Stimulated activated CD4-positive, alpha-beta T cell treated with anti-CD3 and anti-CD28 coated beads, TNF-alpha, amount 100 ng/mL, for 1 hour (primary cell): ENCODE measurements at places on chromosomes 6 and 20.

DNA sequence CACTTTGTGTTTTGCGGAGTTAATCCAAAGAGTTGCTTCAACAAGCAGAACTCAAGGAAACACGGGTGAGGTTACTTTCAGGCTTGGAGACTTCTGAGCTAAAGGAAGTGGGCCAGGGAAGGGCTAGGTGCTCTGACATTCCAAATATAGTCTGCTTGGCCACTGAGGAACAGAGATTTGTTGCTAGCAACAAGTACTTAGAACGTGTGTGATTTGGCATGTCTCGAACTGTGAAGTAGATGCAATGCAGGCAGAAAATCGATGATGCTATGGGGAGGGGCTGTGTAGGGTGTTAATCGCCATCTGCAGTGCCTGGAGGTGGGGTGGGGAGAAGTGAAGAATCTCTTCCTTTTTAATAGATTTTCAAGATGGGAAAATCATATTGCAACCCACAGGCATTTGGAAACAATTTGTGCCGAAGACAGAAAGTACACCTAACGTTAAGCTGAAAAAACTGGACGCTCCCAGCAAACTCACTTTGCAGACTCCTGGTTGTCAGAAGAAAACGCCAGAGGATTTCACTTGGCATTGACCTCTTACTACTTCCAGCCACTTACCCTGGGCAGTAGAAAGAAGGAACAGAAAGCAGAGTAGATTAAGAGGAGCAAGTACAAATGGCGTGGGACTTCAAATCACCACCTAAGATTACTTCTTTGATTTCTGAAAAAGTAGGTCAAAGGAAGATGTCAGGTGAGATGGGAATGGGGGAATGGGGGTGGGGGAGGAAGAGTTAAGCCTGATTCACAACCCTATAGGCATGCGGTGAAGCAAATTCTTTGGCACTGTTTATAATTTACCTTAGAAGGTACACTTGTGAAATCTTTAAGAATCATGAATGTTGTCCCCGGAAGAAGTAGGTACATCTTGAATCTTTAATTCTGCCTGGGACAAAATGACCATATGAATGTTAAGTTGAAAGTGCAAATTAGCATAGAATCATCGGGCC is 314.1 kb downstream of the CD83 start:
- DNase-seq, result no peak

GRCh38 chr6:36283608-36284007 is 13.7 kb downstream of the PNPLA1 start:
- no peak for DNase-seq

- DNase-seq, result no peak
Measured at GRCh38 chr20:20547221-20547875, 165.1 kb downstream of the RALGAPA2 start.

DNA sequence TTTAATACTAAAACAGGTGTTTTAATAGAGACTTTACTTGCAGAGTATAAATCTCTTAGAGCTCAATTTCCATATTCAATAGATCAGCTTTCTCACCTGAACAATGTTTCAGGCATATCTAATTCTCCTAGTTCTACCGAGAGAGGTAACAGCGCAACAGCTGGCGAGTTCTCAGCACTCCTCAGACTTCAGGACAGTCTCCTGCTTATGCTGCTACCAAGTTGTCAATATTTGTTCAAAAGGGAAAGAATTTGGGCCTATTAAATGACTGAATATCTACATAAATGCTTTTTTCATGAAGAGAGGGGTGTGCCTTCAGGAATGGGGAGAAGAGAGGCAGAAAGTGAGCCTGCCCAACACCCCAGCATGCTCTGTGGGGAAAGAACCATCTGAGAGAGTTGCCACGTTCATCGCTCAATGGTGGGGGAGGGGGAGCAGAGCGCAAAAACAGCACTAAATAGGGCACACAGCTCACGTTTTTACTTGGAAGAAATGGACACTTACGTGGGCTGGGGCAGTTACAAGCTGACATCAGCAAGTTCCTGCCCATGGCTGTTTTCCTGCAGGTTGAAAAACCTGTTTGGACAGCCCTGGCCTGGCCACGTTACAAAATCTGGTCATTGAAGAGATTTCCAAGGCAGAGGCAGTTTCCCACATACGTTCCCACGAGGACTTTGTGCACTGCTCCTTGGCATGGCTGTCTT is 38.0 kb downstream of the EZR start:
- no peak for DNase-seq

DNA sequence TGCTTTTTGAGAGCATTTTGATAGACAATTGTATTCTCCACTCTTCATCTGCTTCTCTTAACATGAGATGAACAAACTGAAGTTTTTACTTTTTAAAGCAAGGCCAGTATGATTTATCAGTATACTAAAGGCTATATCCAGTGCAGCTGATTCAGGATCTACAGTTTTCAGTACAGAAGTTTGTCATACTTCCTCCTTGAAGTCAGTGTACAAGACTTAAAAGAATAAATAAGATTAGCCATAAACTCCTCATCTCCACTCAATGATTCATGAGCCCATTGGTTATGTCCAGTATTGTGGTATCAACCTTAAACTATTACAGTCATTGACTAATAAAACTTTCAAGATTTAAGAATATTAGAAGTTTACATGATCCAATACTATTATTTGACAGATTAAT is 374.8 kb upstream of the EPHA7 start:
- no peak for DNase-seq

DNA sequence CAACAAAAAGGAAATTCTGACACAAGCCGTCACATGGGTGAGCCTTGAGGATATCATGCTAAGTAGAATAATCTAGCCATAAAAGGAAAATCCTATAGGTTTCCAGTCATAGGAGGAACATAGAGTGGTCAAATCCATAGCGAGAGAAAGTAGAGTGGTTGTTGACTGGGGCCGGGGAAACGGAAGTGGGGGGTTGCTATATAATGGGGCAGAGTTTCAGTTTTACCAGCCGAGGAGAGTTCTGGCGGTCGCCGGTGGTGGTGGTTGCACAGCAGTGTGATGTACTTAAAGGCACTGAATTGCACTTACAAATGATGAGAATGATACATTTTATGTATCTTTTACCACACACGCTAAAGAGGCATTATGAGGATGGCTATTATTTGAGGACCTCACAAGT is 4.9 kb downstream of the GPR31 start:
- no peak for DNase-seq

- DNase-seq, result no peak
Measured at GRCh38 chr6:154241581-154241980, 115.0 kb downstream of the IPCEF1 start.

GRCh38 chr6:149061930-149062329 is 255.6 kb upstream of the TAB2 start:
- DNase-seq, result no peak

- DNase-seq, result no peak
Measured at GRCh38 chr6:36492621-36493020, 49.8 kb downstream of the KCTD20 start.

DNA sequence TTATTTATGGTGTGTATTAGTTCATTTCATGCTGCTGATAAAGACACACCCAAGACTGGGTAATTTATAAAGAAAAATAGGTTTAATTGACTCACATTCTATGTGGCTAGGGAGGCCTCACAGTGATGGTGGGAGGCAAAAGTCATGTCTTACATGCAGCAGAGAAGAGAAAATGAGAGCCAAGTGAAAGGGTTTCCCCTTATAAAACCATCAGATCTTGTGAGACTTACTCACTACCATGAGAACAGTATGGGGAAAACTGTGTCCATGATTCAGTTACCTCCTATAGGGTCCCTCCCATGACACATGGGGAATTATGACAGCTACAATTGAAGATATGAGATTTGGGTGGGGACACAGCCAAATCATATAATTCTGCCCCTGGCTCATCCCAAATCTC is 150.0 kb upstream of the AHI1 start:
- DNase-seq, result no peak

DNA sequence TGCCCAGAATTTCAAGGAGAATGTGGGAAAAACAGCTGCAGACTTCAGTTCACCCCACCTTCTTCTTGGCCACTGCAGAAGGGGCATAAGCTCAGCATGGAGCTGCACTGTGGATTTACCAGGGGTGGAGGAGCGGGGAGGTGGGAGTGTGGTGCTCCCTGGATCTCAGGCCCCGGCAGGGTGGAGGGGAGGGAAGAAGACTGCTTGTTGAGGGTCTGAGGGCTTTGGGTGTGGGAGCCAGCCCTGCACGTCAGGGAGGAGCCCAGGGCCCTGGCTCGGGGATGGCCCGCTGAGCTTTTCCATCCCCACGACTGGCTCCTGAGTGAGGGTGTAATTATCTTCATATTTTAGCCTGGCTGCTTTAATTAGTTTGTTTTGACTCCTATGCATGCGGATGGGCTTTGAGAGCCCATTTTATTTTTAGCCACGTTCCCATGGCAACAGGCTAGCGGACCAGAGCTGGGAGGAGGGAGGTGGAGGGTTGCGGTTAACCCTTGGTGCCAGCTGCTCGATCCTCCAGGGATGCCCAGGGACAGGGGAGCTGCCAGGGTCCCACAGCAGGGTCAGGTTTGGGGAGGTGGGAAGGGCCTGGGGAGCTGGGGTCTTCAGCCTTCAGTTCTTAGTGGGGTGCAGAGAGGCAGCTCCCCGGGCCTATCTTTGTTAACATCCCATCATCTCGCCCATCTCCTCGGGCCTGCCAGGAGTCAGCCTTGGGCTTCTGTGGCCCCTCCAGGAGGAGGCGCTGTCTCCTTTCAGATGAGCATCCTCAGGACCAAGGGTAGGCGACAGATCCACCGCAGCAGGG is 68.2 kb downstream of the RAB44 start:
- DNase-seq, result peak; percentile 67

GRCh38 chr20:25300496-25301170 is 52.7 kb downstream of the PYGB start:
- DNase-seq, result no peak

GRCh38 chr6:80454197-80454596 is 347.7 kb downstream of the BCKDHB start:
- no peak for DNase-seq

DNA sequence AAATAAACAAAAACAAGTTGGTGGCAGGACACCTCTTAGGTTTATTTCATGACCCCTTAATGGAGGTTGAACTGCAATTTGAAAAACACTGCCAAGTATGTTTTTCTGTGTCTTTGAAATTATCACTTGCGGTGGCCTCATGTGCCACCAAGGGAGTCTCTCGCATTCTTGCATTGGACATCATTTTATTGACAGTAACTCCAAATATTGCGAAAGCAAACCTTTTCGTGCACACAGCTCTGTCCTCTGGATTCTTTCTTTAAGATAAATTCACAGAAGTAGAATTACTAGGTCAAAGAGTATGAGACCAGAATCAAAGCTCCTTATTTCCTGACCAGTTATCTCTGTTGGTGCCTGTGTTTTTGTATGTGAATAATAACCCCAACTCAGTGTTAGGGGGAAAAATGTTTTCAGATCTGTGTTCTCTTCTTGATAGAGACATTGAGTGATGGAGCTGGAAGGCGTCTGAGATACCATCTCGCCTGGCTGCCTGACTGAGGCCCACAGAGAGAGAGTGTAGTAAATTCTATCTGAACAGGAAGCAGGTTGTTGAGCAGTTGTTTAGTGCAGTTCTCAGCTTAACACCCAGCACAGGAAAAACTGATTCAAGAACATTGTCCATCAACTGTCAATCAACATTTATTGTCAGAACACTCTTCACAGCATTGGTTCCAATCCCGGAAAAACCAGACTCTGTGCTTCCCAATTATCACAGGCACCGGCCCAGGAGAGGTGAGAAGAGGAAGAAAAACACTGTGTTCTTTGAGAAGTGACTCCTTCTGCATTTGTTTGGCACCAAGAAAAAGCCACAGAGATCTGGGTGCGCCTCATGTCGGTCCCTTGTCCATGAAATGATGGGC is 2.2 kb upstream of the CCDC167 start:
- DNase-seq, result peak; percentile 28

DNA sequence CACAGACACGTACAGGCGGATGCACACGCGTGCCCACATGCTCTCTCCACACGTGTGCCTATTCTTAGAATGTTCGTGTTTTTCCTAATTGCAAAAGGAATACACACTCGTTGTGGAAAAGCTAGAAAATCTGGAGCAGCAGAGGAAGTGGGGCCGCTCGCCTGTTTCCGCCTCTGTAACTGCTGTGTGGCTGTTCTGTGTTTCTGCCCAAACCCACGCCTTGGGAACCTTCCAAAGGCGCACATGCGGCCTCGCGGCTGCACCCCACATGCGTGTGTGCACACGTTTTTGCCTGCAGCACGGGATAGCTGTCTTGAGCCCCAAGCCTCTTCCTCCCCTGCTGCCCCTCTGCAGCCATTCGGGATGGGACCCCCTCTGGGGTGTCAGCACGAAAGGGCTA is 12.2 kb downstream of the SLC17A9 start:
- DNase-seq, result no peak

DNA sequence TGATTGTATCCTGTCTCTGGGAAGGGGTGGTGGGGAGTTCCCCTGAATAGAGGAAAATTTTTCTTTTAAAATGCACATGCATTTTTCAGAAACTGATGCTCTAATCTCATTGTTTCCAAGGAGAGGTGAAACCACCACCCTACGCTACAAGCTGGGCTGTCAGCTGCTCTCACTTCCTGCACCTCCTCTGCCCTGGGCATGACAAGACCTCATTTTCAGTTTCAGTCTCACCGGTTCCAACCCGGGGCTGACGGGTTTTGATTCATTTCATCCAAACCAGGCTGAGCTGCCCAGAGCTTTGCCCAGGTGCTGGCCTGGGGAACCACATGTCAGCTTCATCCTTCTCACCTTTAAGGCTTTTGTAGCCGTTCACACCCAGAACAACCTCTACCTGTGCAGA is 99.7 kb downstream of the EYA2 start:
- no peak for DNase-seq

DNA sequence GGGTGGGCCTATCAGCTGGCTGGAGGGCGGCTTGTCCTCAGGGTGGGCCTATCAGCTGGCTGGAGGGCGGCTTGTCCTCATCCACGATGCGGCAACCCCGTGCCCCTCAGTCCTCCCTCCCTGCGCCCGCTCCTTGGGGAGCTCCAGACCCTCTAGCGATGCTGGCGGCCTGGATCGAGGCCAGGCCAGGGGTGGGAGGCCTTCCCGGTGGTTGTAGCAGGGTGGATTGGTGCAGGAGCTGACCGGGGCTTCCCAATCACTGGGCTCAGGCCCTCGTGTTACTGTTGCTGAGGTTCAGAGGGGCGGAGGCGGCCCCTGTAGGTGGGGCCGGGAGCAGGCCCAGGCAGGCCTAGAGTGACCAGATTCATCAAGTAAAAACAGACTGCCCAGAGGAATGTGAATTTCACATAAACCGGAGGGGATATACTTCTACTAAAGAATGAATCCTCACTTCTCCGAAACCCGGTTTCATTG is 8.8 kb downstream of the SLC17A9 start:
- DNase-seq, result no peak

- no peak for DNase-seq
Measured at GRCh38 chr20:62596486-62596885, 45.8 kb upstream of the SLCO4A1 start.

GRCh38 chr20:1474817-1475603 is 8.4 kb upstream of the NSFL1C start:
- DNase-seq, result no peak

DNA sequence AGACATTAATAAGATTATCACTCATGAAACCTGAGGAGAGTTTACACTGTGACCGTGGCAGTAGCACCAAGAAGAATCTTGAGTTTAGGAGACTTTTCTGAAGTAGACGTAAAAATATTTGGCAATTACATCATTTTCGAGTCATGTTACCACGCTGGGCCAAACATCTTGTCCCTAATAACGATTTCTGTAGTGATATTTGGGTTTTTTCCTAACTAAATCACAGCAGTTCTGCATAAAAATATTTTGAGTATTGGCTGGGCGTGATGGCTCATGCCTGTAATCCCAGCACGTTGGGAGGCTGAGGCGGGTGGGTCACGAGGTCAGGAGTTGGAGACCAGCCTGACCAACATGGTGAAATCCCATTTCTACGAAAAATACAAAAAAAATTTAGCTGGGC is 262.4 kb downstream of the PHF3 start:
- DNase-seq, result no peak
